ENCODE measurements at places on chromosomes 7 and 10. TPM values are rescaled to one million over a fixed set of nuclear protein-coding genes. Genes with fewer than 3 reads are reported as not detected.
A peak's percentile ranks its signal among the peaks of the same experiment; 100 is the strongest.

DNA sequence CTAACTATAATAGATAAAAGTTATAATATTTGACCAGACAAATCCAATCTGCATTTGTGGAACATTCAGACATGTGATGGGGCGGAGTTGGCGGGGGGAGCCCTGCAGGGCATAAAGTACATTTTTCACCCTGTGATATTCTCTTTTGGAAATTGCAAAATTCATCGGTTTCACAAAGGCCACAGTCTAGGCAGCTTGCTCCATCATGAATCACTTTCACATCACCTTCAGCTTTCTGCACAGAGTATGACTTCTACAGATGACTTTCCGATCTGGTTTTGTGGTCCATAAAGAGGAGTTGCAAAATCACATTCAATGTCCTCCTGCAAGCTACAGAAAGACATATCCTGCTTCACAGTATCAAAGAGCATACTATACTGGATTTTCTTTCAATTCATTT is 51.4 kb upstream of the APBB1IP start:
- ATAC-seq: no peak

- peak; percentile 26 for ATAC-seq
Observed at GRCh38 chr7:157009778-157010587, 480 bp downstream of the MNX1 start.

DNA sequence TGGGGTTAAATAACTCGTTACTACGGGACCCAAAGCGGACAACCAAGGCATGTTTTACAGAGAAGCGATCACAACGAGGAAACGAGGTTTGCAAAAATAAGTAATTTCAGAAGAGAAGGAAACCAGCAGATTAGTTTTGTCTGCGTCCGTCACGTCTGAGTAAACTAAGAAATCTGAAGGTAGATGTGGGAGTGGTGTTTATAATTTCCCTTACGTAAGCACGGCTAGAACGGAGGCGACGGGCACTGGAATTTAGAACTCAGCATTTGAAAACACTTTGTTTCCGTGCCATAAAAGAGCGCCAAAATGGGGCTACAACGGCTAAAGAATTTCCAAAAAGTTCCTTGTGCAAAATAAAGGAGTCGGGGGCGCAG is 718 bp upstream of the UMAD1 start:
- ATAC-seq: no peak

DNA sequence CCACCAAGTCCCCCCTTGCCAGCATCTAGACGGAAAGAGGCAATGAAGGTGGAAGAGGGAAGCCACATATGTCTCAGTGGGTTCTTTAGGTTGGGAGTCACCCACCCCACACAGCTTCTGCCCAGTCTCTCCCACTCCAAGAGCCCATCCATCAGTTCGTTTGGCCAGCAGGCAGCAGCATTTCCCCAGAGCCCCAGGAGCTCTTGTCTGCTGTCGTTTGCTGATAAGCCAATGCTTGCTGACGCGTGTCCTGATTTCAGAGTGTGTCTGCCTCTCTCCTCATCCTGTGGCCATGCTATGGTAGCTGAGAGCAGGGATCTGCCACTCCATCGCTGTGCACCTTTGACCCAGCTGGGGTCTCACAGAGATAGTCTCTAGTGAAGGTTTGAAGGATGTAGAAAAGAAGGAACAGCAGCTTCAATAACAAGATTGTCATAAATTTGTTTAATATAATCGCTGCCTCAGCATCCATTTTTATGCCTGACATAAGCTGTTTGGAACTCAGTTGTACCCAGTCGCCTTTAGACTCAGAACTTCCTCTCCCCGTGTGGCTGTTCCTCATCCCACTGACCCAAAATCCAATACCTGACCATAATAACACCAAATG is 39.4 kb upstream of the GDF10 start:
- no peak for ATAC-seq

GRCh38 chr7:73717991-73718405 is 1.5 kb downstream of the STX1A start:
- ATAC-seq: peak; percentile 17

Gene SLC26A3
- 0.44 TPM for total RNA-seq

GRCh38 chr10:118567701-118568248 is 27.7 kb downstream of the PRLHR start:
- no peak for ATAC-seq

DNA sequence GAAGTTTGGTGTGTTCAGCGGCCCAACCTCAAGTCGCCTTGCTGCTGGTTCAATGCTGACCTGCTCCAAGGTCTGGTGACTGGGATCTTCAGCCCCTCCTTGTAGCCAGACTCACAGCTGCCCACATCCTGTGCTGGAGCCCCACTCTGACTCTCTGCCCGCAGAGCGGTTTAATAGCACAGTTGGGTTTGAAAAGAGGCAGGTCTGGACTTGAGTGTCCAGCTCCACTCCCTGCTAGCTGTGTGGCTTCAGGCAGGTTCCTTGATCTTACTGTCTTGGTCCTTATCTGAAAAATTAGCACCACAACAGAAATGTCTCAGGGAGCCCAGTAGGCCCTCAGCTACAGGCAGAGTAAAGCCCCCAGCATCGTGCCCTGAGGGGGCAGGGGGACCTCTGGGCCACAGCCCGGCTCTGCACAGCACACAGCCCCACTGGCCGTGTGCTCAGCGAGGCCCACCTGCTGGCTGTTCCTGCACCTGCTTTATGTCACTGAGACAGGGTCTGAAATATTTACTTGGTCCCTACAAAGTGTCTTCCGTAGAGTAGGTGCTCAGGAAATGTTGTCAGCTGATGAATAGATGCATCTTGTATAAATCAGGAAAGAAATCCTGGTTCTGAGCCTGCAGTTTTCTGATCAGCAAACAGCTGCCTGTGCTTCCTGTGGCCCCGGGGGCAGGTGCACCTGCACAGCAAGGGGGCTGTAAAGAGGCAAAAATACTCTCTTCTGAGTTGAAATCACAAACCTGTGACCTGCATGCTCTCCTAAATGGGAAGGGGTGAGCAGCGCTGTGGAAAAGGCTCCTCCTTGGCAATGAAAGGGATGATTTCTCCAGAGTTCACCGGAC is 155.5 kb downstream of the SVIL start:
- ATAC-seq: peak; percentile 39

Gene MXI1
- 35.8 TPM for total RNA-seq

- no peak for ATAC-seq
Observed at GRCh38 chr10:58087896-58088295, 179.8 kb downstream of the IPMK start.

Gene WDR86
- total RNA-seq: 0.48 TPM

Gene CPA2
- not detected for total RNA-seq

DNA sequence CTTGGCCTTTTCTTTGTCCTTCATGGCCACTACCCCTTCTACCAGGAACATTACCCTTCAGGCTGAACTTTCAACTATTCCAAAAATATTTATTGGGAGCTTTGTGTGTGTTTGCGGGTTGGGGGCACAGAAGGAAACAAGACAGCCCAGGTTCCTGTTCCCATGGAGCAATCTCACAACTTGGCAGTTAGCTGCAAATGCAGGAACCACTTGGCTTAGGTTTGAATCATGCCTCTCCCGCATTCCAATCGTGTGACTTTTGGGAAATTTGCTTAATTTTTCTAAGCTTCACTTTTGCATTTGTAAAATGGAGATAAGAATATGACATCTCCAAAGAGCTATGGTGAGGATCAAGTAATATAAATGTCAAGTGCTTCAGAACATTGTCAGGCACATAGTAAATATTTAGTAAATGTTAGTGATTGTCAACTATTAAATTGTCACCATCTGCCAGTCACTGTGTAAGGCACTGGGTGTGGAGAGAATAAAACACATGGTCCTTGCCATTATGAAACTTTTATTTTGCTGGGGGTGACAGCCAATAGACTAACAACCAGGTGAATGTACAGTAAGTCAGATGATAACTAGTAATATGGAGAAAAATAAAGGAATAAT is 277.1 kb downstream of the SNX13 start:
- peak; percentile 37 for ATAC-seq

Gene POLR2J
- 38.5 TPM for total RNA-seq

Data from esophagus mucosa (tissue), 1 donor.